ENCODE measurements at places on chromosomes 13 and 19.
A peak's percentile ranks its signal among the peaks of the same experiment; 100 is the strongest.

DNA sequence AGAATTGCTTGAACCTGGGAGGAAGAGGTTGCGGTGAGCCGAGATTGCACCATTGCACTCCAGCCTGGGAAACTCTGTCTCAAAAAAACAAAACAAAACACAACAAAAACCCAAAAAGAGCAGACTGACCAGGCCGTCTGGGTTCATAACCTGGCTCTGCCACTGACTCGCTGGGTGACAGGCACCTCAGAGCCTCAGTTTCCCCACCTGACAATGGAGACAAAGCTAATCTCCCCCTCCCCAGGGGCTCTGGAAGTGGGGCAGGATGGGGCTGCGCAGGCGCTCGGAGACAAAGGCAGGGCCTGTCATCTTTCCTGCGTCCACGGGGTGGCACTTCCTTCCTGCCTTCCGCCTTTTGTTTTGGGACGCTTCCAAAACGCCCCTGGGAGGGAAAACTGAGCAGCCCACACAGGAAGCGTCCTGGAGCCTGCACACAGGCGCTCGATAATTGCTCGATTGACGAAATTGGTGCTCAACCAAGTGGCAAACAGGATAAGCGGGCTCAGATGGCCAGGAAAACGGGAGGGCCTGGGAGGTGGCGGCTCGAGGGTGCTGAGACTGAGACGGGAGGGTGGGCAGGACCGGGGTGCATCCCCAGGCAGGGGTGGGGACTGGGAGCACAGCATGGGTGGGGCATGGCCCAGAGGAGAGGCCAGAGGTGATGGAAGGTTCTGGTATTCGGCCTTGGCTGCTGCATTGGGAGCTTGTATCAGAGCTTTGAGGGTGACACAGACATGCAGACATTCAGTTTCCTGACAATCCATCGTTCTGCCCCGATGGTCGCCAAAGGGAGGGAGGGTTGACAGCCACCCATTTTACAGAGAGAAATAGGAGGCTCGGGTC lies 17.8 kb downstream of the SPC24 start:
- peak; percentile 33 for DNase-seq

- DNase-seq: no peak
These were observed 25.9 kb downstream of the PRAM1 start for GRCh38 chr19:8476524-8476923.

DNA sequence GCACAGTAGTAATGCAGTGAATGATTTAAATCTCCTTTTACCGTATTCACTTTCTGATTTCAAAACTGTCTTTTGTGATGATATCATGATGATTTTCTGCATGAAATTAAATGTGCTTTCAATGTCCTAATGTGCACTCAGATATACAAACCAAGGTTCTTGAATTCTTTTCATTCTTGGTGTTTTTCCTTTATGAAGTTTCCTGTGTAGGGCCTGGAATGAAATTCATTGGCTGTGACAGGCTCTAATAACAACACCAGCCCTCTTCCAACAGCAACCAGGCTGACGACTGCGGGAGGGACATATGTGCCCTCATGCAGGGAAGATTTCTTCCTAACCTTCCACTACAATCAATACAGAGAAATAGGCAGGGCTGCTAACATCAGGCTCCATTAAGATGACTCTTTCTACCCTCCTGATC lies 1052.0 kb downstream of the DIAPH3 start:
- no peak for DNase-seq

DNA sequence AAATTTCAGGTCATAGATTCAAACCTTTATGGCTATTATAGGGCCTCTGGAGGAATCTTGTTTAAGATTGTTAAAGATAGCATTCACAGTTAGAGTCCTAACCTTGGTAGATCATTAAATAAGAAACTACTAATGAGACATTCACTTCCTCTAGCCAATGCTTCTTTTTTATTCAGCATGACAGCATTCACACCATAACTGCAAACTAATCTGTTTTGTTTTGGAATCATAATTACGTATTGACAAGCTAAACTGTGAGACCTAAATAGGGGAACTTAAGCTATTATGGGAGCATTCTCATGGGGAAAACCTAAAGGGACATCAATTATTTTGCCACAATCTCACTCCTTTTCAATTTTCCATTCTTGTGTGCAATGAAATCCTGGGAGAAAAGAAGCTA lies 653.8 kb downstream of the PCDH9 start:
- no peak for DNase-seq

- DNase-seq: peak; percentile 9
These were observed 4.3 kb downstream of the RUVBL2 start for GRCh38 chr19:48997972-48998371.
